Activated CD8-positive, alpha-beta memory T cell treated with anti-CD3 and anti-CD28 coated beads for 24 hours (primary cell): ENCODE measurements at places on chromosomes 1 and 21.

GRCh38 chr1:41534181-41535076 lies 49.9 kb upstream of the EDN2 start:
- no peak for DNase-seq

GRCh38 chr1:102970496-102971078 lies 137.7 kb downstream of the COL11A1 start:
- no peak for DNase-seq

- DNase-seq, result peak; percentile 92
These were observed 39.6 kb upstream of the LBR start for GRCh38 chr1:225467193-225468020.

GRCh38 chr1:76075877-76076276 lies 1.3 kb downstream of the ST6GALNAC3 start:
- no peak for DNase-seq
